ENCODE measurements at places on chromosomes 5 and 9. TPM values are rescaled to one million over a fixed set of nuclear protein-coding genes. Genes with fewer than 3 reads are reported as not detected.

The SEMA4D gene
- 237 TPM for total RNA-seq

The ORM2 gene
- total RNA-seq, result not detected

The GPR150 gene
- 0.21 TPM for total RNA-seq

The SPINK4 gene
- not detected for total RNA-seq

The ENHO gene
- total RNA-seq, result not detected

The CNTLN gene
- total RNA-seq, result 2.3 TPM

The SAPCD2 gene
- 20.8 TPM for total RNA-seq
